ENCODE measurements at places on chromosomes 3 and 15.

DNA sequence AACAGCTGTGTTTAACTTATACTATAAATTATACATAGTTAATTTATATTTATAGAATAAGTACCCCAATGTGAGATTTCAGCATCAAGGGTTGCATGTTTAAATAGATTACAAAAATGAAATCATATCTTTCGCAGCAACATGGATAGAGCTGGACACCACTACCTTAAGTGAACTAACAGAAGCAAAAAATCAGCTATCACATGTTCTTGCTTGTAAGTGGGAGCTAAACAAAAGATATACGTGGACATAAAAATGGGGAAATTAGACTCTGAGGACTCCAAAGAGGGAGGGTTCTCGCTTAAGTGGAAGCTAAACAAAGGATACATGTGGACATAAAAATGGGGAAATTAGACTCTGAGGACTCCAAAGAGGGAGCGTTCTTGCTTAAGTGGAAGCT is 626.5 kb upstream of the DPPA4 start:
- DNase-seq, result no peak

DNA sequence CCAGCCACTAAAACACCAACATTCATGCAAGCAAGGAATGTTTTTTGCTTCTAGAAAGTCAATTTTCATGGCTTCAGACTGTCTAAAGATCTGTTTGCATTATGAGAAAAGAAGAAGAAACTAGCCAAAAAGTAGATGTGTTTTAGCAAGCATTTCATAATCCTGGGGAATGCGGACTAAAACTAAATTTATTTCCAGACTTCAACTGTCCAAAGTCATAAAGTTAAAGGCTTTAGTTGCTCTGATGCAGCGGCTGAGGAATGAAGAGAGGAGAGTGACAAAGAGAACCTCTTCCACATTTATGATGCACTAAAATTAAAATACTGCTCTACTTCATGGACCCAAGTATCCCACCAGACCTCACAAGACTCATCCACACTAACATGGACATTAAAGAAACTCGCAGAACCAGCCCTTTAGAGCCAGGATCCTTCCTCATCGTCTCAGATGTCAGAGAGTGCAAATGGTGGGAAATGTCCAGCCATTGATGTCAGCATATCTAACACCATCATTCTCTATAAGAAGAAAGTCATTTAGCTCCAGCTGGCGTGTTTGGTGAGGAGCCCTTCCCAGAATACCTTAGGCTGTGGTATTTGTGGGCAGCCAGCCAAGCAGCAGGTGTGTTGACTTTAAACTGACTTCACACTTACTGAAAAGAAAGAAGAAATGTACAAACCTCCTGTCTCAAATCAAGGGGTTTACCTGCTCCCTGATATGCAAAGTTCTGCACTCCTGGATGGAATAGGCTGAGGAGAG is 17.4 kb downstream of the FYCO1 start:
- no peak for DNase-seq

- DNase-seq, result no peak
These were observed 36.3 kb upstream of the SGO1 start for GRCh38 chr3:20222274-20222673.

- no peak for DNase-seq
These were observed 14.4 kb upstream of the TKT start for GRCh38 chr3:53269888-53270880.

- no peak for DNase-seq
These were observed 50.6 kb upstream of the MLF1 start for GRCh38 chr3:158520433-158520832.

GRCh38 chr3:192794216-192794615 is 66.9 kb upstream of the FGF12 start:
- DNase-seq, result no peak

DNA sequence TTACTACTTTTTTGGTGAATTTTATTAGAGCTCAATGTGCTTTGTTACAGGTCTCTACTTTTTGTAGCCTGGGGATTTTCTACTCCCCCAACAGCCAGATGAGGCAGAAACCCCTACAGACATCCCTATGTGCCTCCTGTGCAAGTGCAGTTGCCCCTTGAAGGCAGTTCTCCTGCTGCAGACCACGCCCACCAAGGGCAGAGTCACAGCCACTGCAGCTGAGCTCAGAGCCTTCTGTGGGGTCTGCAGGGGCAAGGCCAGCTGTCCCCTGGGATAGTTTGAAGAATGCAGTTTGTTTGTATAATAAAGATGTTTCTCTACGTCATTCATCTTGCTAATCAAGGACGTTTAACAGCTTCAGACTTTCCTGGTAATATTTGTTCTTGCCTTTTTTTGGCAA is 76.8 kb downstream of the NPAP1 start:
- DNase-seq, result no peak
